ENCODE measurements at places on chromosomes 12 and 14.

DNA sequence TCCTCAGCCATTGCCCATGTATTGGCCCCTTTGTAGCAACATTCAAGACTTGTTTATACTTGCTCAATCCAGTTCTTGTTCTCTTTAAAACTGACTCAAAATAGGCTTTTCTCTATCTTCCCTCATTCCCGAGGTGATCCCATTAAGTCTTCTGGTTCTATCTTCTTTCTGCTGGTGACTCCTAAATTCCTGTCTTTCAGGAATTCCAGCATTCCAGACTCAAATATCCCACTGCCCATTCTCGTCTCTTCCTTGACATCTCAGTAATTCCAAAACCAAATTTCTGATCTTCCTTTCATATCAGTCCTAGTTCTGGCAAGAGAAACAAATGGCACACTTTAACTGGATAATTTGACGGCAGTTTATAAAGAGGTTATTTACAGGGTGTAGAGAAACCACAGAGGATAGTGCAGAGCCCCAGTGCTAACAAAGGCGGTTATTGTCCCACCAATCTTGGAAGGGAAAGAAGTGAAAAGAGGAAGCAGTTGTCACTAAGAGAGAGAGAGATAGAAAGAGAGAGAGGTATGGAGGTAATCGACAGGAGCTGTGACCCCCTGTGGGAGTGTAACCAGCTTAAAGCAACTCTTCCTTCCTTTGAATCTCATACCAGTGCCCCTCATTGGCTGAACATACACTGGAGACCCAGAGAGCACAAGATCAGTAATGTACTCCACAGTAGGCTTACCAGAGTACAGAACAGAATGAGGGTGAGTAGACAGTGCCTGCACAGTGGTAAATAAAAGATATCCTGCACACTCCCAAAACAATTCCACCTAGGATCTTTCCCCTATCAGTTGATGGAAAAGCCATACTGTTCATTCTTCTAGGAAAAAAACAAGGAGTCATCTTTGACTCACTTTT is 177.6 kb upstream of the LMNTD1 start:
- DNase-seq: no peak

DNA sequence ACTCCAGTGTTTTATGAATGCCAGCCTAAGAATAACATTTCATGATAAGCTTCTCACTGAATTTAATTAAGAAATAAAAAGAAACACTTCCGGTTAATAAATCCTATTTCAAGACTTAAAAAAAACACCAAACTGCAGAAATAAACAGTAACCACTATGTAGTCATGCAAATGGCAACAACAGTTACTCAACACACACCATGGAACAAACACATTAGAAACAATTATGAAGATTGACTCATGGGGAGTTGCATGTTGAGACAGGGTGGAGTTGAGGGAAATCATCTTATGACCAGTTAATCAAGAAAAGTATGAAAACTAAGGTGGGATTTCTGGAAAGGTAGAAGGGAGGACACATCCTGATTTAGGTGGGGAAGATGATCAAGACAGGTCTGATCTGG is 52.7 kb downstream of the PLBD1 start:
- DNase-seq: no peak

DNA sequence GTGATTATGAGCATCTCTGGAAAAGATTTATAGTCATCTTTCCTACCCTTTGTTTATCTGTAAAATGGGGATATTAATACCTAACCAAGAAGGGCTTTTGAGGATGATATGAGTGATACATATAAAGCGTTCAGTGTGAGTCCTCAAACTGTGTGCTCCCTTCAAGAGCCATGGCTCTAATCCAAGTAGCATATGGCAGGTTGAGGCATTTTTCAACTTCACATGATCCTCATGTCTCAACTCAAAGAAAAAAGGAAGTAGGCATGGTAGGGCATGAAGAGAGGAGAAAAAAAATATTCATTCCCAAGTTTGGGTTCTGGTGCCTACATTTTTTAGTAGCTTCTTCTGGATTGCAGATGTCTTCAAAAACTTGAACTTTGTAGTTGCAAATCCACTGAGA is 286.3 kb upstream of the ATP2B1 start:
- DNase-seq: no peak

DNA sequence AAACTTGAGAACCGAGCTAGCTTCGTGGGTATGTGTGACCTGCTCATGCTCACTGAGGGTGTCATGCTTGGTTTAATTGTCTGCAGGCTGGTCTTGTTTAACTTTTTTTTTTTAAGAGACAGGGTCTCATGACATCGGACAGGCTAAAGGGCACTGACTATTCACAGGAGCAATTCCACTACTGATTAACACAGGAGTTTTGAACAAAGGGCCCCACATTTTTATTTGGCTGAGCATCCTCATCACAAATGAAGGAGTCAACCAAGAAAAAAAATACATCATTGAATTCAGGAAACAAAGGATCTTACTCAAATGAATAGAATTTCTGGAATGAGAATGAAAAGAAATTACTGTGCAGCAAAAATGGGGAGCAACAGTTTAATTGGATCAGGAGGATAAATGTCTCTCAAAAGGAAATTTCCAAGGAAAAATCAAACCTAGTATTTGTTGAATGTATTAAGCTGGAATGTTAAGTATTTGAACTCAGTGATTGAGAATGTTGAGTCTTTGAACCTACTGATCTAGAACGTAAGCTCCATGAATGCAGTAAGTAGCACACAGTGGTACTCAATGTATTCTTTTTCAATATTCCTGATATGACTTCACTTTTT is 20.8 kb upstream of the PYROXD1 start:
- no peak for DNase-seq

DNA sequence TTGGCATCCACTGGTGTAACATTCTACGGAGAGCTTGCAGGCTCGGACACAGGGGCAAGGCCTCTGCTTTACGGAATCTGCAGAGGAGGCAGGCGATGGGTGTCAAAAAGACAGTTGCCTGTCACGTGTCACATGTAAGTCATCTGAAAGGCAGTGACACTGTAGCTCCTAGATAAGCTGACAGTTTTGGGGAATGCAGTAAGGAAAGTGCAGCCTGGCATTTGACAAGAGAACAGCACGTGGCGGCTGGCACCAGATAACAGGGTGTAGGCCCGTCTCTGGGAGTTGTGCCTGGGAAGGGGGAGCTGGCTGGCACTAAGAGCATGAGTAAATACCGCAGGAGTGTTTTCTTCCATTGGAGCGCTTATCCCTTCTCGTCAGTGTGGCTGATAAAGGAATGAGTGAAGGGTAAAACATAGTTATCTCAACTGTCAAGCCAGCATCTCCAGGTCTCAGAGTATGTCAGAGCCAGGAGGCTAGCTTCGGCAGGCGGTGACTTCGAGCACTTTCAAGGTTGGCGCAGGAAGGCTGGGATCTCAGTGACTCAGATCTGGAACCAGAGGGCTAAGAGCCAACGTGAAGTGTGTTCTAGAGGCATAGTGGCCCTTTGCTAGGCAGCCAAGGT is 26.1 kb downstream of the ADCK1 start:
- no peak for DNase-seq

DNA sequence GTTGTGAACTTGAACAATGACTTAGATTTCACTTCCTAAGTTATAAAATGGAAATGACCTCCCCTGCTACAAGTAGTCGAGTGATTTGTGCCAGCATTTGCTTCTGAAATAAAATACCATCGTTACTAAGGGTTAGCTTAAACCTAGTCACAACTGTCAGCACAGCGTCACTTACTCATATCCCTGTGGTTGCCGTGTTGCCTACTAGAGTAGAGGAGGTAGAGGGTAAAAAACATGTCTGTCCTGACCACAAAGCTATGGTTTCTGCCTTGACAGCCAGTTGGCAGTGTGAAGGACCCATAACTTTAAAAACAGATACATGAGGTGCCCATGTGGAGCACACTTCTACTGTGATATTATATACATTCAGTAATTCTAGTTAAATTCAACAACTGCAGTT is 234.2 kb upstream of the RGS6 start:
- no peak for DNase-seq

- DNase-seq: no peak
These were observed 31.9 kb downstream of the USP15 start for GRCh38 chr12:62291864-62292760.

GRCh38 chr14:24673534-24674203 is 39.7 kb upstream of the GZMB start:
- peak; percentile 80 for DNase-seq

DNA sequence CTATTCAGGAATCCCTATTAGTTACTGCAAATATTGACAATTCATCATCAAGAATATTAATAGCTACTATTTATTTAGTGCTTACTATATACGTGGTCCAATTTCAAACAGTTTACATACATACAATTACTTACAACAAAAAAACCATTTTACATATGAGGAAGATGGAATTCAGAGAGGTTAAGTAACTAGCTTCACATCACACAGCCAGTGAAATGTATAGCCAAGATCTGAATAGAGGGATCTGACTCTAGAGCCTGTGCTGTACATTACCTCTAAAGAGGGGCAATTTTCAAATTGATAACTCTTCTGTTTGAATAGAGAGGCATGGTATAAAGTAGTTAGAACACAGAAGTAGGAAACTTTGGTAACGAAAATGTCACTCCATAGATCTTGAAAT is 18.3 kb downstream of the SOX5 start:
- DNase-seq: no peak
